ENCODE measurements at places on chromosomes 13 and 19.

- DNase-seq = no peak
Observed at GRCh38 chr19:56159009-56159559, 16.7 kb upstream of the GALP start.

GRCh38 chr13:75395066-75395465 lies 86.9 kb downstream of the TBC1D4 start:
- DNase-seq = no peak

DNA sequence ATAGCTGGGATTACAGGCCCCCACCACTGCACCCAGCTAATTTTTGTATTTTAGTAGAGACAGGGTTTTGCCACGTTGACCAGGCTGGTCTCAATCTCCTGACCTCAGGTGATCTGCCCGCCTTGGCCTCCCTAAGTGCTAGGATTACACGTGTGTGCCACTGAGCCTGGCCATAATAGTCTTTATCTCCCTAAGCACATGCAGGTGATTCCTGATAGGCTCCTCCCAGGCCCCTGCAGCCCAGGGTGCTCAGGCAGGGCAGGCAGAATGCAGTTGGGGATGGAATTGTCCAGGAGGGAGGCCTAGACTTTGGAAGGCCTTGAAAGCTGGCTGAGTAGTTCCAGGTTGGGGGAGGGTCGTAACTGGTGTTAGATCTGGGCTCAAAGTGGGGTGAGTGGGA lies 8.5 kb downstream of the ZNF526 start:
- no peak for DNase-seq

- no peak for DNase-seq
Observed at GRCh38 chr13:21050288-21051197, 10.8 kb downstream of the LATS2 start.

- DNase-seq = no peak
Observed at GRCh38 chr13:110361365-110361911, 54.4 kb downstream of the COL4A2 start.

GRCh38 chr13:69755101-69755500 lies 352.5 kb upstream of the ATXN8OS start:
- no peak for DNase-seq

DNA sequence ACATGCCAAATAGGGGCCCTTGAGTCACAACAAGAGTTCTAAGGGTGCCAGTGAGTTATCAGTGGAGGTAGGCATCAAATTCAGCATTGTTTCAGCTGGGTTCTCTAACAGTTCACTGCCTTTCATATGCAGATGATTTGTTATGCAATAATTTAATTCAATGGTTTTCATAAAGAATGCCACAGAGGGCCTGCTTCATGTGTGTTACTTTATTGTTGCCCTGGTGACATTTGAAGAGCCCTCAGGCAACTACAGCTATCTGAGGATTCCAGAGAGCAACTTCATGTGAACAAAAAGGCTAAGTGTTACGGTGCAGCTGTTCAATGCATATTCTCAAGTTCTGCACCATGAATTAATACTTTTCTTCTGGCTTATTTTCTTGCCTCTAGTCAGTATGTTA lies 43.1 kb upstream of the STARD13 start:
- DNase-seq = no peak

- DNase-seq = no peak
Observed at GRCh38 chr13:43579321-43579720, 207.5 kb downstream of the ENOX1 start.

GRCh38 chr19:5058521-5059212 lies 89.8 kb downstream of the KDM4B start:
- DNase-seq = no peak

Data from activated T-cell treated with anti-CD3 and anti-CD28 coated beads, Interleukin-2, amount 50 U/mL, for 72 hours (primary cell).